ENCODE measurements at places on chromosomes 2 and 18. TPM values are rescaled to one million over a fixed set of nuclear protein-coding genes. Genes with fewer than 3 reads are reported as not detected.

CFAP221 gene
- 1.8 TPM for total RNA-seq

ZBTB7C gene
- total RNA-seq: 44.2 TPM

- DNase-seq: no peak
These were observed 77.6 kb upstream of the ALPP start for GRCh38 chr2:232300894-232301387.

- no peak for DNase-seq
These were observed 24.8 kb upstream of the RPE start for GRCh38 chr2:209977386-209978239.

GRCh38 chr2:144414324-144414845 is 105.5 kb downstream of the ZEB2 start:
- DNase-seq: no peak

FRZB gene
- total RNA-seq: 17.1 TPM

- DNase-seq: peak; percentile 68
These were observed 89.4 kb downstream of the HDAC4 start for GRCh38 chr2:239311132-239312040.

DNA sequence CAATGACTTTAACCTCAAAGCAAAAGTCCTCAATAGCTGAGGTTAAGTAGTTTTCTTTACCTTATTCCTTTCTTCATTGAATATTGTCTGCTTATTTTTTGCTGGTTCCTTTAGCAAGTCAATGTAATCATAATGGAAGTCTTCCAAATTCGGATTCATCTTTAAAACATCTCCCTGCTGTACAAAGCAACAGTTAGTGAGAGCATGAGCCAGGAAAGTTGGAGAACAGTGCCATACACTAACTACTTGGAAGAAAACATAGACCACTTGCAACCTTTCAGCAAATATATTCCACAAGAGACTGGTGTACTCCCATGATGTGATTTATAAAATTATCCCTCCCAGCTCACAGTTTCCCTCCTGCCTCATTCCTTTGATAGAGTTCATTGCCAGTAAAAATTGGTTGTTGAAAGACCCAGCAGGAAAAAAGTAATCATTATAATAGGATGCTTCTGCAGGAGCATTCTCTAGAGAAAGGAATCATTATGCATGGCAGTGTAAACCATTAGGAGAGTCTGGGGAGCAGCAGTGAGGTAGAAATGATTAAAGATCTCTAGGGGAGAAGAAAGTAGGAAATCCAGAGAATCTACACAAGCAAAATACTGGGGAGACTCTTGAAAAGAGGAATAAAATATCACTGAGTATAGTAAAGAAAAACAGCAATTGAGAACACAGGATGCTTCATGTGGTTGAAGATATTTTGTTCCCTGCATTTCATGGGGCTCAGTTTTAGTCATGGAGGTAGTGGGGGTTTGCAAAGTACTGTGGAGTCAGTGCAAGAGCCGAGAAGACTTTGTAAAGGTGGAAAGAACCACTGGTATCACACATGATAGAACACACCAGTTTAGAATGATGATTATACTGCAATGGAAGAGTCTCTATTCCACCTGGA is 38.6 kb upstream of the TTN start:
- DNase-seq: no peak

GRCh38 chr2:200125444-200126284 is 170.3 kb downstream of the MAIP1 start:
- no peak for DNase-seq

DNA sequence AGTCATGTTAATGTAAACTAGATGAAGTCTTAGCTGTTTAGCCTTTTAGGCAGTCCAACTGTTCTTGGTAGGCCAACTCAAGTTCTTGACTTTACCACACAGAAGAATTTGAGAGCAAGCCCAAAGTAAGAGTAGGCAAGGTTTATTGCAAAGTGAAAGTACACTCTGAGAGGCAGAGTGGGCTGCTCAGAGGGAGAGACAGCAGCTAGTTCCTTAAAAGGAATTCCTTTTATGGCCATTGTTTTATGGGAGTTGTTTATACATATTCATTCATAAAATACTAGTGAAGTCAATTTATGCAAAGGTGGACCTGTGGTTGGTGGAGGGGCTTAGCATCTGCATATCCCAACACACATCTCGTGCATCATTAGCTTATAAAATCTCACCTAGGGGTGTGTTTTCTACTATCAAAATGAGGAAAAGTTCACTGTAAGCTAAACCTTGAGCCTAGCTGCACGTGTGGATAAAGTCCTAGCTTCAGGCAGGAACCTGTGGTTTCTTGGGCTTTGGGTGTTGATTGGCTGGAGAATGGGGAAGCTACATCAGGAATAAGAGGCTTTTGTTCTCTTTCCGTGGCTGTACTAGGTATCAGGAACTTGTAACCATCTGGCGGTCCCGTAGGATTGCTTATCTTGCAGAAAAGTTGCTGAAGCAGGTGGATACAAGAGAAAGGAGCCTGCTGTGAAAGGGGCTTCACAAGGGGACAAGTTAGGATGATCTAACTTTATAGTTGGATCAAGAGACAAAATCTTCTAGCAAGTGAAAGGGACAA is 110.4 kb upstream of the GULP1 start:
- no peak for DNase-seq

TEKT4 gene
- total RNA-seq: not detected

DNA sequence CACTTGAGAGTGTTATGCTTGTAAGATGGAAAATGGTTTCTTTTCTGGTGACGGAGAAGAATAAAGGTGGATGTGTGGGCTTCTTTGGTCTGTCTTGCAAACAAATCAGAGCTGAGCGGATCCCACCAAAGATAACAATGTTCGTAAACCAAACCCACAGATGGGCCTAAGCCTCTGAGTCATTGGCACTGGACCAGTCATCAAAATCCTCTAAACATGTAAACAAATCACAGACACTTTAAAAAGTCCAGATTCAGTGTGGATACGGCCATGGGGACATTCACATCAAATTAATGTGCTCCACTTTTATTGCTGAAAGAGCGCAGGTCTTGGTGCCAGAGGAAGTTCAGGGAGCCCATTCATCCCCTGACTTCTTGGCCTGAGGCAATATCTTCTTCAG is 60.5 kb upstream of the TMEM200C start:
- DNase-seq: no peak

HOXD12 gene
- total RNA-seq: not detected

- DNase-seq: no peak
These were observed 5.8 kb downstream of the GAD1 start for GRCh38 chr2:170822290-170823087.

DNA sequence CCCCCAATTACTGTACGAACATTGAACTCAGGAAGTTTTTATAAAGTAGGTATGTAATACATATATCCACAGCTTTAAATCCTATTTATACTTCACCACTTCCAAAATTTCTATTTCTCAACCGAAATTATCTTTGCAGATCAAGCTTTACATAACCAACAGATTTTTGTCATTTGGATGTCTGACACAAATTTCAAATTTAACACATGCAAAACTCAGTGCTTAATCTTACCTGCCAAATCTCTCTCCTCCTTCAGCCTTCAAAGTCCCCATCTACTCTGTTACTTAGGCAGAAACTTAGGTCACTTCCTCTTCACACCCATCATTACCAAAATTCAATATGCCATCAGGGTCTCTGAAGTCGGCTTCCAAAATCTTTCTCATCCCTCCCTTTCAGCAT is 990.1 kb upstream of the NRXN1 start:
- no peak for DNase-seq

DNA sequence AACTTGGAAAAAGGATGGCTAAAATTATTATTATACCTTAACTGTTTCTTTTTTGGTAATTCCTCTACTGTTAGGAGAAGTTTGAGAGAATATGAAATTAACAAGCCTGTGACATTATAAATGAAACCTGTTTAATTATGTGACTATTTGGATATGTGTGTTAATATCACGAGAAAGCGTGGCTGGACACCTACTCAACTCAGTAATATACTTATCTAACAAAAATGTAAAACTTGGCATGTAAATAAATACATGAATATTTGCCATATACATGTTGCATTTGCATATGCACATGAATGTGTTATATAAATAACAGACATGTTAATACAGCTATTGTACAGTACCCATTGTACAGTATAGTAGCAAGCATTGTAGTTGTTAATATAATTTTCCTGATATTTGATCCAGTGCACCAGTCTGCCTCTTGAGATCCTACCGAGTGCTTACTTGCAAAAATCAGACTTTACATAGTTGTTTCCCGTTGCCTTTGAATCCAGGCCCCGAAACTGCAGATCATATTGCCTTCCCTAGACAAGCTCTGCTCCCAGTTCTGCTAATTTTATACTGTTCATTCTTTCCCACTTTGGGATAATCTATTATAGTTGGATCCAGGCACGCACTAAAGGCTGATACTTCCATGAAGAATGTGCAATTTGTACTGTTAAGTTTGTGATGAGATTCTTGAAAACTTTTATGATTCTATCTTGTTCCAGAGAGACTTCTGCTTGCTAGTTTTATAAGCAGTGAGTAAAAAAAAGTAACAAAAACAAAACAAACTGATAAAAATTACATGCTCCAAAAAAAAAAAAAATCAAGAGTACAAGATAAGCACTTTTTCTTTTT is 395.6 kb downstream of the ARHGAP15 start:
- no peak for DNase-seq

CNTNAP5 gene
- total RNA-seq: not detected

GRCh38 chr2:86697551-86698104 is 22.5 kb upstream of the RMND5A start:
- no peak for DNase-seq

DNA sequence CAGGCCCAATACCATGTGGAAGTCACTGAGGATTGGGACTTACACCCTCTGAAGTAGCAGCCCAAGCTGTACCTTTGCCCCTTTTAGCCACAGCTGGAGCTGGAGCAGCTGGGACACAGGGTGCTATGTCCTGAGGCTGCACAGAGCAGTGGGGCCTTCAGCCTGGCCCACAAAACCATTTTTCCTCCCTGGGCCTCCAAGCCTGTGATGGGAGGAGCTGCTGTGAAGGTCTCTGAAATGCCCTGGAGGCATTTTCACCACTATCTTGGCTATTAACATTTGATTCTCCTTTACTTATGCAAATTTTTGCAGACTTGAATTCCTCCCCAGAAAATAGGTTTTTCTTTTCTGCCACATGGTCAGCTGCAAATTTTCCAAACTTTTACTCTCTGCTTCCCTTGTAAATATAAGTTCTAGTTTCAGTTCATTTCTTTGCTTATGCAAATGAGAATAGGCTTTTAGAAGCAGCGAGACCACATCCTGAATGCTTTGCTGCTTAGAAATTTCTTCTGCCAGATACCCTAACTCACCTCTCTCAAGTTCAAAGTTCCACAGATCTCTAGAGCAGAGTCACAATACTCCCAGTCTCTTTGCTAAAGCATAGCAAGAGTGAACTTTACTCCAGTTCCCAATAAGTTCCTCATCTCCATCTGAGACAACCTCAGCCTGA is 213.8 kb upstream of the MGAT5 start:
- no peak for DNase-seq
